ENCODE measurements at places on chromosomes 4 and X.

DNA sequence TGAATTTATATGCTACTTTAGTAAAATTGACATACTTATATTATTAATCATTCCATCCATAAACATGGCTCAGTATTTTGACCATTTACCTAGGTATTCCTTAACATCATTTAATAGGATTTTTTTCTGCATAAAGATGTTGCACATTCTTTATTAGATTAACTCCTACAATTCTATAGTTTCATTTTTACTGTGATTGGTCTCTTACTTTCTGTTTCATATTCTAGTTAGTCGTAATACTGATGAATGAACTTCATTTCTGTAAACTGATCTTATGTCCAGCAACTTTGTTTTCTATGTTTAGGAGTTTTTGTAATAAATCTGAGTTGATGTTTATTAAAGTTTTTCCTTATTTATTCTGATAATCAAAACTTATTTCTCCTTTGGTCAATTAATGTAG is 278.2 kb upstream of the CXXC4 start:
- no peak for DNase-seq

GRCh38 chr4:169566021-169566818 is 46.2 kb downstream of the NEK1 start:
- DNase-seq = no peak

DNA sequence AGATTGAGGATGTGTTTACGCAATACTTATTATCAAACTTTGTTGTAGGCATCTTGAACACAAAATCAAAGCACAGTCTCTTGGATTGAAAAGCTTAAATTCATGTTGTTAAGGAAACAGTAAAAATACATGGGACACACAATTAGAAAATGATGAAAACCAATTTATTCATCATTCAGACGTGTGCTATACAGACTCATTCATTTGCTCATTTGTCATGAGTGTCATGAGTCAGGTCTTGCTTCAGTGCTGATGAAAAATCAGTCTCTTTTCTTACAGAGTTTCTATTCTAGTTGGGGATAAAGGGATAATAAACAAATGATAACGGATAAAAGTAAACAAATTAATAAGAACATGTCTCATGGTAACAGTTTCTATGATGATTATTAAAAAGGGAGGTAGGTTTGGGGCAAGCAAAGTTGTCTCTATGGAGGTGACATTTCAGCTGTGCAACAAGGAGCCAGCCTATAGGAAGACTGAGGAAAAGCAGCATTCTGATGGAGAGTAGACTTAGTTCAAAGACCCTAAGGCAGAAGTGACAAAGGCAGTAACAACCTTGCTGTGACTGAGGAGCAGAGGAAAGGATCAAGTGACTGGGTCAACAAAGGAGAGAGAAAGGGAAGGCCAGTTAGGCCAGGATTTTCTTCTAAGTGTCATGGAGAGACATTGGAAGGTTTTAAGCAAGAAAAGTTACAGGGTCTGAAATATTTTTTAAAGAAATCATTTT is 224.0 kb upstream of the HHIP start:
- no peak for DNase-seq

- no peak for DNase-seq
Measured at GRCh38 chr4:74032064-74032463, 6.4 kb downstream of the CXCL3 start.

GRCh38 chr4:25258980-25259578 is 25.2 kb downstream of the PI4K2B start:
- DNase-seq = no peak

Measured in GM06990 (cell line).